ENCODE measurements at places on chromosomes 6 and 20.

- no peak for DNase-seq
Measured at GRCh38 chr20:35263532-35264341, 14.2 kb downstream of the MMP24OS start.

DNA sequence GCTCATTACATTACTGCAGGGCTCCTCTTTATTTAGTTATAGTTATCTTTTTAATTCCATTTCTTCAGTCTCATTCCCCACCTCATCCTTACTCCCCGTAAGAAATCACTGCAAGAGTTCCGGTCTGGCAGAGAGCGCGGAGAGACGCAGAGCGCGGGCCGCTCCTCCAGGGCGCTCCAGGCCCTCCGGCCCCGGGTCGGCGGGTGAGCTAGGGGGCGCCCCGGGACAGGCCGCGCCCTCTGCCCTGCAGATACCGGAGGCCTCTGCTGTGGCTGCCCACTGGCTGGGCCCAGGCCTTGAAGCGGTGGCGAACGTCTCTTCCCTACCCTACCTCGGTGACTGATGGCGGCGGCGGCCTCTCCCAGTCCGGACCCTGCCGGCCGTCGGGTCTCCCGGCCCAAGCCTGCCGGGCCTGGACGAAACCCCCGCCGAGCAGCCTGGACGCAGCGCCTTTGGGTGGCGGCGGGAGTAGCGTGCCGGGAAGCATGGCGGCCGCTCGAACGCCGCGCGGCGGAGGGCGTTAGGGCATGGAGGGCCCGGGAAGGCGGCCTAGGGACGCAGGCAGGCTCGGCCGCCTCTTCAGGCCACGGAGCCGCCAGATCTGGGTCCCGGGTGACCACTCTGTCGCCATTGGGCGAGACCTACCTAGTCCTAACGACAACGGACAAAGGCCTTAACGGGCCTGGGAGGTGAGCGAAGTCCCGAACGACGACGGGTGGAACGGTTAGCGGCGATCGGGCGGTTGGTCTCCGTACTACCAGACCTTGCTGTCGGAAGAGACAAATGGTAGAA lies 16.4 kb upstream of the HMGN4 start:
- peak; percentile 94 for DNase-seq

DNA sequence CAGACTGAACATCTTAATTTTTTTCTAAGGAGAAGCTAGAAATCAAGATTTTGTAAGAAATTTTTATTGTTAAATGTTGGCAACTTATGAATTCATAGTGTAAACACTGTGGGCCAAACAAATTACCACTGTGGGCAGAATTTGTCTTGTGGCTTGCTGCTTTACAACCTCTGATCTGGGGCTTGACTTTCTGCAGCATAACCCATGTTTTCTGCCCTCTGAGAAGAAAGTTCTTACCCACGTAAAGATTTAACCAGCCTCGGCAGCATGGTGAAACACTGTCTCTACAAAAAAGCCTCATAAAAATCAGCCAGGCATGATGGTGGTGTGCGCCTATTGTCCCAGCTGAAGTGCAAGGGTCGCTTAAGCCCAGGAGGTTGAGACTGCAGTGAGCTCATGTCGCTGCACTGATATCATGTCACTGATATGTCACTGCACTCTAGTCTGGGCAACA lies 12.9 kb downstream of the ITCH start:
- DNase-seq = no peak

GRCh38 chr6:101509536-101509935 lies 116.0 kb downstream of the GRIK2 start:
- no peak for DNase-seq

- peak; percentile 95 for DNase-seq
Measured at GRCh38 chr6:135183532-135184440, 2.7 kb downstream of the MYB start.

DNA sequence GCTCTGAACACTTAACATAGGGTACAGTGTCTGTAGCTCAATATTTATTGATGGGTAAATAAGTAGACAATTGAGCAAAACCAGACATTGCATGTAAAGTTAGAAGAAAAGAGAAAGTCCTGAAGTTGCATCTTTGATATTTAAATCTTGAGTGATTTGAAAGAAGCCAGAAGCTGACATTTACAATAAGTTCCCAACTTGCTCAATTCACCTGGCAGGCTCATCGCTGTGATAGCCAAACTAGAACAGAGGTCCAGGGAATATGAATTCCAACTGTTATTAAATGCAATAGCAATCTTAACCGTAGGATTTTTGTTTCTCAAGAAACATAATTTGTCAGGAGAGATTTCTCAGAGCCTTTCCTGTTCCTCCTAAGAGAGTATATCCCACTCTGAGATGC lies 65.9 kb upstream of the EDN1 start:
- DNase-seq = no peak

DNA sequence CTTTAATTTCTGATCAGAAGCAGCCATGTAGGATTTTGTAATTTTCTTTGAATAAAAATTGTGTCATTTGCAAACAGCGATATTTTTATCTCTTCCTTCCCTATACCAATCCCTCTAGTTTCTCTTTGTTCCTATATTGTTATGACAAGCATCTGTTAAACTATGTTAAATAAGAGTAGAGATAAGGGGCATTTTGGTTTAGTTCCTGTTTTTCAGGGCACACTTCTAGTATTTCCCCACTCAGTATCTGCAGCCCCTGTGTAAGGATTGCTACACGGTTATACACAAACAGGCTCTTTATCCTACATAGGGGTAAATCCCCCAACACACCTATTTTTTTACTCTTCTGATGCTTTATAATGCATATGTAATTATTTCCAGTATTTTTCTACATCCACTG lies 42.1 kb downstream of the TRERF1 start:
- DNase-seq = no peak

DNA sequence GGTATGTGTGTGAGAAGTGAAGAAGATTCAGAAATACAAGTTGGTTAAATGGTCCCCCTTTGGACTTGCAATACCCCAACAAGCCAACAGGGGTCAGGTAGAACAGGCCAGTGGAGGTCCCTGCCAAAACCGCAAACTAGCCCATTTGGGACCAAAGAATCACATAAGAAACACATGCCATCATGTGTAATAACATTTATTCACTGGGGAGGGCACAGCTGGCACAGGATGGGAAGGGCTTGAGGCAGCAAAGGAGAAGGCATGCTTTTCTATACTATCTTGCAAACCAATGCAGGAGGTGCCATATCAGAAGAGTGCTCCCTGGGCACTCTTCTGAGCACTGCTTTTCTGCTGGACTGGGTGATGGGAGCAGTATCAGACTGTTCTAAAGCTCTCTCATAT lies 116.1 kb upstream of the TRAF3IP2 start:
- DNase-seq = peak; percentile 76

DNA sequence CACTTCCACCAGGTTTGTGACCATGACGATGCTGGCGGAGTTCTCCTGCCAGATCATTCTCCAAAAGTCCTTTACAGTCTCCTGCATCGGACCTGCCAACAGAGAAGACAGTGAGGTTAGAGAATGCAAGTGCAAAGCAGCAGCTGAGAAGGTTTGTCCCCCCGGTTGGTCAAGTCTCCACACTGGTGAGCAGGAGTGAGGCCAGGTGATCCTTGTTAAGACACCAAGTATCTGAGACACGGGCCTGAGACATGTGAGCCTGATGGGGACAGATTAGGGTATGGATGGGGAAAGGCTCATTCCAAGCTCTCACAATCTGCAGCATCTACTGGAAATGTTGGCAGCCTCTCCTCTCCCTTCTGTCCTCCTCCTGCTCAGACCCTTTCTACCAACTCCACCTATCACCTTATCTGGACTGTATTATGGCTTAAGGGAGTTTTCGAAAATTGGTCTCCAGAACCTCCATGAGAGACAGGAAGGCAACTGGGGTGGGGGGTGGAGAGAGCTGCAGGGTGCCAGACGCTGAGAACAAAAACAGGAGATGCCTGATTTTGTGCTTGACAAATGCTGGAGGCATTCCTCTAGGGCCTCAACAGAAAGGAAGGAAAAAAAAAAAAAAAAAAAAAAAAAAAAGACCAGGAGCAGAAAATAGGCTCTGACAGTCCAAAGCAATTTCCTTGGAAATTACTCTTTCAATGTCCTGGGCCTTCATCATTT lies 500.4 kb upstream of the CHD6 start:
- no peak for DNase-seq

DNA sequence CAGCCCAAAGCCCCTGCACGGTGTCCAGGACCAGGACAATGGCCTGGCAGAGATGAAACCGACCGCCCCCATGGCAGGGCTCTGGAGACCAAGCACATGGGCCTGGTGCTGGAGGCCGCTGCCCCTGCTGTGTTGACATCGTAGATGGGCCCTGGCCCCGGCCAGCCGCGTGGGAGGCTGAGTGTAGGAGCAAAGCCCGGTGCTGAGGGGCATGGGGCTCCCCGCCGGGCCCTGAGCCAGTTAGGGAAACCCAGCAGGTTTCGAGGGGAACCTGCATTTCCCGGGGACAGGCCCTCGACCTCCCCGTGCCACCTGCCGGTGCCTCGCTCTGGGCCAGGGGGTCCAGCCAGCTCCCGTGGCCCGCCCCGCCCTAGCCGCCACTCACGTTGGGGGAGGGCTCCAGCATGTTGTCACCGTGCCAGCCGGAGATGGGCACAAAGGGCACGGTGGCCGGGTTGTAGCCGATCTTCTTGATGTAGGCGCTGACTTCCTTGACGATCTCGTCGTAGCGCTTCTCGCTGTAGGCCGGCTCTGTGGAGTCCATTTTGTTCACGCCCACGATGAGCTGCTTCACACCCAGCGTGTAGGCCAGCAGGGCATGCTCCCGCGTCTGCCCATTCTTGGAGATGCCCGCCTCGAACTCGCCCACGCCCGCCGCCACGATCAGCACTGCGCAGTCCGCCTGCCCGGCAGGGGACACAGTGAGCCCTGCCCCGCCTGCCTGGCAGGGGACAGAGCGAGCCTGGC lies 4.3 kb downstream of the EEF1A2 start:
- no peak for DNase-seq

DNA sequence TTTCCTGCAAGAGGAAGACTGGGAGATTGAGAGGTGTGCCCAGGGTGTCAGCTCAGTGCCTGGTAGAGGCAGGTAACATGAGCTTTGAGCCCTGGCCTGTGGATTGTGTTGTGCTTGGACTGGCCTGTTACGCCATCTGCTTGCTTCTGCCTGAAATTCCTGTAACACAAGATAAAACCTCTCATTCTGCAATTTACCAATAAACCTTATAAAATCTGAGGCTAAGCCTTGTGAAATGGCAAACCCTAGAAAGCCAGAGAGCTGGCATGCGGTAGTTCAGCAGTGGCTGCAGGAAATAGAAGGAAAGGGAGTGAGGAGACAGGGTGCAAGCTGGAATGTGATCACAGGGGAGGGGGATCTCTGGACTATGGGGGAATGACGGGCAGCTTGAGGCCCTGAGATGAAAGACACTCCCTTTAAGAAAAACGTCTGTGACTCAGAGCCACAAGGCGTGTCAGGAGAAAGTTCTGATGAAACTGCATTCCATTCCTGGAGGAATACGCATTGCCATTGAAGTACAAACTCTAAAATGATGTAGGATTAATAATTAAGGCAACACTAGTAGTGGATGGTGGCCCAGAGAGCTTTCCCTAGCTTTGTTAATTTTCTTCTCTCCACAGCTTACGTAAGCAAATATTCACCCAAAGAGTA lies 26.3 kb upstream of the TFAP2A start:
- DNase-seq = no peak

- DNase-seq = no peak
Measured at GRCh38 chr6:145583753-145584152, 151.6 kb downstream of the EPM2A start.

GRCh38 chr6:138559143-138559542 lies 59.8 kb upstream of the NHSL1 start:
- no peak for DNase-seq
